Activated naive CD8-positive, alpha-beta T cell treated with anti-CD3 and anti-CD28 coated beads for 36 hours (primary cell): ENCODE measurements at places on chromosomes 2 and 18. TPM values are rescaled to one million over a fixed set of nuclear protein-coding genes. Genes with fewer than 3 reads are reported as not detected.

The FARSB gene
- total RNA-seq: 68.6 TPM

The CHN1 gene
- total RNA-seq: 17.6 TPM

The RGPD3 gene
- total RNA-seq: 0.04 TPM

The CMPK2 gene
- total RNA-seq: 11.8 TPM

The RBBP8 gene
- 81.5 TPM for total RNA-seq

The LIMS4 gene
- 0.82 TPM for total RNA-seq

The RESP18 gene
- total RNA-seq: not detected

The PRPF40A gene
- total RNA-seq: 148 TPM

The RFX8 gene
- total RNA-seq: not detected

The FTCDNL1 gene
- total RNA-seq: 3.4 TPM

The APCDD1 gene
- not detected for total RNA-seq

The MAL gene
- 50.8 TPM for total RNA-seq

The ASXL3 gene
- not detected for total RNA-seq

The TDRD15 gene
- not detected for total RNA-seq
